ENCODE measurements at places on chromosomes 12 and 14.

DNA sequence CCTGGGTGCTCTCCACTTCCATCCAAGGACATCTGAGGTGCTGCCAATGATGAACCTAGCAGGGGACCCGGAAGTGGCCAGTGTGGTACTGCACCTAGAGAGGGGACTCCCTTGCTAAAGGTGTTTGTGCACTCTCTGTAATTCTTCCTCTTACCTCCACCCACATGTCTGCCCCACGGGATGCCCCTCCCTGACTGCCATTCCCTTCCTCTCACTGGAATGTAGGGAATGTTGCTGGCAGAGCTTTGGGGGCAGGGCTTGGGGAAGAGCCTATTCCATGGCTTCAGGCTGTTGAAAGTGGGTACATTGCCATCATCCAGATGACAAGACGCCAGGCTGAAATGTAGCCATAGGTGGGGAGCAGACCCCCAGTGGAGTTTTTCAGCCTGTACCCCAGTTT lies 153.2 kb downstream of the SMOC1 start:
- DNase-seq, result no peak

- no peak for DNase-seq
These were observed 165.7 kb upstream of the STXBP6 start for GRCh38 chr14:25215607-25216006.

DNA sequence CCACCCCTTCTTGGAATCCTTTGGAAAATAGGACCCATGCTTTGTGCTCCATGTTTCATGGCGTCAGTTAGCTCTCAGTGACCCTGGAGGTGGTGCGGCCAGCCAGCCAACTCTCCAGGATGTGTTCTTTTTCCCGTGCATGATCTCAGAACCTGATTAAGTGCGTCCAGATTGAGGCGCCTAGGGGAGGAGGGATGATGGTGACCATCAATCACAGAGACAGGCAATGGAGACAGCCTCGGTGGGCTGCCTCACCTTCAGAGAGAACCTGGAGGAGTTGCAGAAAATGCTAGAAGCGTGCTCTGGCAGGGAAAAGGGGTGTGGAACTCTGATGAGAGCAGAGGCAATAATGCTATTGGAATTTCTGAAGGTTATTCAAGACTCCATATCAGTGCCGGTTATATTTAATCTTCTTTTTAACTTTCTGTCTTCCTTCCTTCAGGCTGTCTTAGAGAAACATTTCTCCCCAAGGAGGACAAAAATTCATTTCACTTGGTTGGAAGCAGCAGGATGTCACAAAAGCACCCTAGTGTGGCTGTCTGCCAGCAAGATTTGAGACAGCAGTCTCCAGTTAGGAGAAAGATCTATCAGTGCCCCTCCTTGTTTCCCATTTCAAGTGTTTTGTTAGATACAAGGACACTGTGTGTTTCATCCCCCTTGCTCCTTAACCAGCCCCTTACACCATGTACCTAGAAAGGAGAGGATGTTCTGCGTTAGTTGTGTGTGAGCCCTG lies 53.3 kb upstream of the IGF1 start:
- DNase-seq, result no peak

GRCh38 chr14:53890611-53891101 lies 66.0 kb downstream of the BMP4 start:
- no peak for DNase-seq

All from choroid plexus epithelial cell (primary cell).